ENCODE measurements at places on chromosomes 7 and 10. TPM values are rescaled to one million over a fixed set of nuclear protein-coding genes. Genes with fewer than 3 reads are reported as not detected.

Gene SORCS3
- not detected for total RNA-seq

Gene ATRNL1
- total RNA-seq: 0.07 TPM

Gene MSS51
- total RNA-seq: 0.59 TPM

Gene DRGX
- not detected for total RNA-seq

Gene PODXL
- total RNA-seq: 114 TPM

Gene SAP25
- not detected for total RNA-seq

Gene CALHM1
- not detected for total RNA-seq

Gene PNLIPRP1
- not detected for total RNA-seq

Gene MYH16
- 0.53 TPM for total RNA-seq

Gene CYP2W1
- not detected for total RNA-seq
